ENCODE measurements at places on chromosomes 13 and 19. TPM values are rescaled to one million over a fixed set of nuclear protein-coding genes. Genes with fewer than 3 reads are reported as not detected.

CIRBP gene
- 526 TPM for total RNA-seq

ZNF548 gene
- 3.5 TPM for total RNA-seq

OR7C1 gene
- not detected for total RNA-seq

SPACA4 gene
- total RNA-seq, result not detected

LACC1 gene
- total RNA-seq, result 5.9 TPM

PCDH17 gene
- 7.6 TPM for total RNA-seq

SOX21 gene
- total RNA-seq, result not detected

SLAIN1 gene
- total RNA-seq, result 13.7 TPM

ZNF524 gene
- 18.0 TPM for total RNA-seq

ZMYM2 gene
- 31.5 TPM for total RNA-seq

IFNL3 gene
- not detected for total RNA-seq

ZNF708 gene
- total RNA-seq, result 8.1 TPM

KCNJ14 gene
- 0.46 TPM for total RNA-seq

Measured in pancreas (tissue), 10 donors.